ENCODE measurements at places on chromosomes 11 and 22.
A peak's percentile ranks its signal among the peaks of the same experiment; 100 is the strongest.

DNA sequence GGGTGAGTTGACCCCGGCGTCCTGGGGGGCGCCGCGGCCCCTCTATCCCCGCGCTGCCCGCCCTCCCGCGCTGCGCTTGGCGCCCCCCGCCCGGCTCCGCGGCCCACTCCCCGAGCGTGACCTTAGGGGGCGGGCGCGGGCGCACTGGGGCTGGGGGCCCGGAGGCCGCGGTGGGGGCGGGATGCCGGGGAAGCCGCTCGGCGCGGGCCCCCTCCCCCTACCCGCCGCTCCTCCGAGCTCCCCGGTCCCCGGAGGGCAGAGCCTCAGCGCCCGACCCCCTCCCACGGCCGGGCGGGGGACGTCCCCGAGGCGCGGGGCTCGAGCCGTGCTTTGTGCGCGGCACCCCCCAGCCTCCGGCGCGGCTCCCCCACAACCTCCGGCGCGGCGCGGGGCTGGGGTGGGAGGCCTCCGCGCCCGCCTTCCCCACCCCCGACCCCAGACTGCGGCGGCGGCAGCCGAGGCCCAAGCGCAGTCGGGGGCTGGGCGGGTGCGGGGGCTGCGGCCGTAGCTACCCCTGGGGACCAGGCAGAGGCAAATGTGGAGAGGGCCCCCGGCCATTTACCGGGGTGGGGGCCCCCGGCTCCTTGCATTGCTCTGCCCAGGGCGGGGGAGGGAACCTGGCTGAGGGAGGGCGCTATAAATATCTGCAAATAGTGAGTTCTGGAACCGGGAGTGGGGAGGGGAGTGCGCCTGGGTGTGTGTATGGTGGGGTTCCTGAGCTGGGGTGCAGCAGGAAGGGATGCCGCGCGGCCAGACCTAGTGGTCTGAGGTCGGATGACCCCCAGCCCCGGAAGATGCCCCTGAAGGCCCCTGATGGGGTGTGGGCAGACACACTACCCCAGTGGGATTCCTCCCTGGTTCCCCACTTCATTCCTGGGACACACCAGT lies 988 bp downstream of the MGAT3 start:
- no peak for DNase-seq

- no peak for DNase-seq
Measured at GRCh38 chr22:30596886-30597285, 5.2 kb upstream of the PES1 start.

DNA sequence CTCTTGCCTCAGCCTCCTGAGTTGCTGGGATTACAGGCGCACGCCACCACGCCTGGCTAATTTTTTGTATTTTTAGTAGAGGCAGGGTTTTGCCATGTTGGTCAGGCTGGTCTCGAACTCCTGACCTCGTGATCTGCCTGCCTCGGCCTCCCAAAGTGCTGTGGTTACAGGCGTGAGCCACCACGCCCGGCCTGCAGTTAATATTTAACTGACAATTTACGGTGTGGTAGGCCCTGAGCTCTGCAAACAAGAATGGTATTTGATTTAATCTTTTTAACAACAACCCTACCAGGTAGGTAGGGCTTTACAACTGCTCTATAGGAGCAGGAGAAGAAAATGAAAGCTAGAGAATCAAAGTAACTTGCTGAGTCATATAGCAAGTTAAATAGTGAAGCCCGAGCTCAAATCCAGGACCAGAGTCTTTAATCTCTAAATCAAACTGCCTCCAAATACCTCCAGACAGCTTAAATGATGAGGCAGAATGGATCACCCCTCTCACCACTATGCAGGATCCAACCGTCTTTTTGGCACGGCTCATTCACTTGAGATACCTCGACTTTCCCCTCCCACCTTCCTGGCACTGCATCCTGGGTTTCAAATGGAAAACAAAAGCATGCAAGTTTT lies 9.4 kb downstream of the UEVLD start:
- DNase-seq = no peak

GRCh38 chr11:83151274-83151977 lies 5.5 kb upstream of the PCF11 start:
- no peak for DNase-seq

DNA sequence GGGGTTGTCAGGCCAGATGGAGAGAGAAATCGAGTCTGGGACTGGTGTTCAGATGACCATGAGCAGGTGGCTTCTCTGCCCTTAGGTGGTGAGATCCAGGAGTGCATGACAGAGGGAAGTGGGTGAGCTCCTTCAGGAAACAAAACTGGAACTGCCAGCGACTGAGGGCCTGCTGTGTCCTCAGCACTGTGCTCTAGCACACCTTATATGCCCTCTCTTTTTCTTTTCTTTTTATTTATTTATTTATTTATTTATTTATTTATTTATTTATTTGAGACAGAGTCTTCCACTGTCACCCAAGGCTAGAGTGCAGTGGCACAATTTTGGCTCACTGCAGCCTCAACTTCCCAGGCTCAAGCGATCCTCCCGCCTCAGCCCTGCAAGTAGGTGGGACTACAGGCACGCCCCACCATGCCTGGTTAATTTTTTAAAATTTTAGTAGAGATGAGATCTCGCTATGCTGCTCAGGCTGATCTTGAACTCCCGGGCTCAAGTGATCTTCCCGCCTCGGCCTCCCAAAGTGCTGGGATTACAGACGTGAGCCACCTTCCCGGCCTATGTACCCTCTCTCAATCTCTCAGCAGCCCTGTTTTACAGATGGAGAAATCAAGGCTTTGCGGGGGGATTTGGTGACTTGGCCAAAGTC lies 14.8 kb upstream of the RASD2 start:
- DNase-seq = no peak

DNA sequence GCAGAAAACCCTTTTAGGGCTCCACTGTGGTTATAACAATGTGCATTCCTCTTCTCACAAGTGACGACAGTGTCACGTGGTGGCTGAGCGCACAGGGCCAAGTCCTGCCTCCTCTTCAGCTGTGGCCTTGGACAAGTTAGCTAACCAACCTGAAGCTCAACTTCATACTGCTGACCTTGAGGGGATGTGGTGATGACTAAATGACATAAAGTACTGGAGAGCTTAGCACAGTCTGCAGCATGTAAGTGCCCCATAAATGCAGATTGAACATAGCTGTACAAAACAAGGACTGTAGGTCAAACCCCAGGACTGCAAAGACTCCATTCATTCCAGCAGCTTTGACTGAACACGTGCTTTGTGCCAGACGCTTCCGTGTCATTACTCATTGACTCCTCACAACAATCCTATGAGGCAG lies 20.1 kb upstream of the MRGPRX2 start:
- DNase-seq = no peak

GRCh38 chr11:837189-837989 lies 4.6 kb downstream of the CD151 start:
- DNase-seq = no peak

GRCh38 chr11:78161962-78162371 lies 22.5 kb upstream of the ALG8 start:
- no peak for DNase-seq

DNA sequence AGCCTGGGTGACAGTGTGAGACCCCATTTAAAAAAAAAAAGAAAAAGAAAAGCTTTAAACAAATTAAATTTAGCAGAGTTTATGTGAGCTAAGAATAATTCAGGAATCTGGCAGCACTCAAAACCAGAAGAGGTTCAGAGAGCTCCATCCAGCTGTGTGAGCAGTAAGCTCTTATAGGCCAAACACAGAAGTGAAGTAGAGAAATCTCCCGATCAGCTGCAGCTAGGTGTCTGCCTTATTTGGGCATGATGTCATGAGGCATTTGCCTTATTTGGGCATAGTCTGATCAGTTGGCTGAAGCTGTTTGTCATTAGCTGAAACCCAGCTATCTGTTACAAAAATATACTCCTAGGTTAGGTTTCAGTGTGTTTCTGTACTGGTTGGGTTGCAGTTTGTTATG lies 8.2 kb downstream of the MS4A15 start:
- DNase-seq = no peak

DNA sequence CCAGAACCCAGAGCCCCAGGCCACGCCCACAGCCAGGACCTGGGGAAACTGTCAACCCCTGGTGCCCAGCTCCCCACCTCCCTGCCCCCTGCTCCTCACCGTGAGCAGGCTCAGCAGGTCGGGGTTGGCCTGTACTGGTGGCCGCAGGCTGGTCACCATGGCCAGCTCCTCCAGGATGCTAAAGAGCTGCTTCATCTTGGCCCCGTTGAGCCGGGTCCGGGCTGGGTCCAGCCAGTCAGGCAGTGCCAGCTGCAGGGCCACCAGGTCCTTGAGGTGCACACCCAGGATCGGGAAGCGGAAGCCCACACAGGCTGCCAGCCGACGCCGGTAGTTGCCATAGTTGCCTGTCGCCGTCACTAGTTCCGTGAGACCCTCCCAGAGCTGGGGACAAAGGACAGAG lies 7.3 kb downstream of the RASGRP2 start:
- DNase-seq = no peak

DNA sequence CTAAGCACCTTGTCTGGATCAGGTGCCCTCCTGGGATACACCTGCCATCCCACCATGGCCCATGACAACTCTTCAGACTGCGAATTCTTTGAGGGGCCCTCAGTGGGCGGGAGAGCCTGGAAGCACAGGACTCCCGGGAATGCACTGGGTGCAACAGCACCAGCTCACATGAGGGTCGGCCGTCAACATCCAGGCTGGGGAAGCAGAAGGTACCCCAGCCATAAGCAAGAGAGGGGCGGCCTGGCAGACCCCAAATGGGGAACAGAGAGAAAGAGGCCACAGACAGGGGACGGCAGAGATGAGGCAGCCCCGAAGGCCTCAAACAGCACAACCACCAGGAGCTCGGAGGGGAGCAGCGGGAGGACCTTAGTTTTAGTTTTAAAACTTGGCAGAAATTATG lies 94.4 kb downstream of the PHF21B start:
- DNase-seq = no peak

GRCh38 chr22:38788021-38788816 lies 5.7 kb downstream of the DNAL4 start:
- peak; percentile 82 for DNase-seq

DNA sequence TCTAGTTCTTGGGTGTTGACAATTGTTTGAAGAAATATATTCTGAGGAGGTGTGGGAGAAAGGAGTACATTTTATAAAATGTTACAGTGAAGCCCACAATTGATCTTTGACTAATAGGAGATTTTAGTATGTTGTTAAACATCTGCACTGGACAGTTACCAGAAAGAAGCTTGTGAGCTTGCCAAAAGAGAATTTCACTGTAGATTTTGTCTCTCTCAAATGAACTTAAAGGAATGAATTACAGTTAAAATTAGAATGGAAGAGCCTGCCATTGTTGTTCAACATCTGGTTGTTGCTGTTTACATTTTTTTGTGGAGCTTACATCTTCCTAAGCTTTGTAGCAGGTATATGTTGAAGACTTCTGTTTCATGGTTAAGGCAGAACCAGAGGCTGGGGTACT lies 620.5 kb upstream of the CCDC179 start:
- no peak for DNase-seq

GRCh38 chr22:48389916-48390315 lies 1437.8 kb downstream of the BRD1 start:
- DNase-seq = no peak

- DNase-seq = no peak
Measured at GRCh38 chr11:119377112-119377901, 4.2 kb downstream of the USP2 start.

DNA sequence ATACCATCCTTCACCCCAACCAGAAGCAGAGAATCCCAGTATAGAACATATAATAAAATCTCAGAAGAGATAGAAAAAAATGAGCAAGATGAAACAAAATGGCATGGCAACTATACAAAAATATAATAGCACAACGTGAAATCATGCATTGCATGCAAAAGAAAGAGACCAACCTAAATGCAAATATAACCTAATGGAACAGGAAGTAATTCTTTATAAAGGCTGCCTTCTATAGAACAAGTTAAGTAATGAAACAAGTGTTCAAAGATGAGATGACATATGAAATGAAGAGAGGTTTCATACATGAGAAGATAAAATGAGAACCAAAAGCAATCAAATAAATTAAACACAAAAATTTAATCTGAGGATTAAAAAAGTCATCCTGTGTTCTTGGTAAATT lies 18.5 kb upstream of the ARHGAP20 start:
- DNase-seq = no peak
